ENCODE measurements at places on chromosomes 5 and 9. TPM values are rescaled to one million over a fixed set of nuclear protein-coding genes. Genes with fewer than 3 reads are reported as not detected.

Gene KIF4B
- not detected for polyA plus RNA-seq

Gene TDRD7
- 4.9 TPM for polyA plus RNA-seq

Gene ORM1
- polyA plus RNA-seq, result not detected

Gene EXD3
- polyA plus RNA-seq, result 24.7 TPM

- DNase-seq, result no peak
- no peaks in the 10 kb centered on the region for H3K27me3 ChIP-seq
- no peaks in the 10 kb centered on the region for H3K36me3 ChIP-seq
- no peak overlapping the region for H3K27ac ChIP-seq
Observed at GRCh38 chr5:149916334-149917072, 28.1 kb downstream of the PDE6A start.

Gene ZNF367
- 1.2 TPM for polyA plus RNA-seq

DNA sequence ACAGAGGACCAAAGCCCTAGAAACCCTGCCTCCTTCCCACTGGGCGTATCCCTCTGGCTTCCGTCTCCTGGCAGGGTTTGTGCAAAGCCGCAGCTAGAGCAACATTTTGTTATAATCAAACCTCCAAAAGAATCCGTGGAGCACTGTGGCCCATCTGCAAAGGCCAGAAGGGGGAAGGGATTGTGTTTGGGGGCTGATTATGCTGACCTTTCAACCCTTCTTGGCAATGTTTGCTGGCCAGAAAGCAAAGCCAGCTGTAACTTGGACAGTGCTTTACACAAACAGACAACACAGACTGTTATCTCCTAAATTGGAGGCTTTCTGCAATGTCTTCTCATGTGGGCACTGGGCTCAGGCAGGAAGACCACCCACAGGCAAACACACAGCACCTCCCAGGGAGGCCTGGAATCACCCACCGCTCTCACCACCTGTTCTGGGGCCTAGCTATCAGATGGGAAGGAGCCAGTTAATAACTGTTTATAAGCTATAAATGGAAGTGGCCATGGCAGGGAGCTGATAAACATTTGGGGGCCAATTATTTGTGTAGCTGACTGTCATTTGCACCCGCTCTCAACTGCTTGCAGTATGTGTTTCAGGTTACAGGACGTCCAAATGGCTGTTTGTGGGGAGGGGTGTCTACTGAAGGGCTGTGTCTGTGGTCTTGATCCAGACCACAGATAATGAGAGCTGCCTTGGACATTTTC lies 121.6 kb upstream of the ERCC6L2 start:
- H3K4me1 ChIP-seq, result peaks cover 5% of the 10 kb centered on the region
- H3K27ac ChIP-seq, result no peak overlapping the region
- no peak overlapping the region for H3K4me3 ChIP-seq
- no peaks in the 10 kb centered on the region for H3K27me3 ChIP-seq
- H3K36me3 ChIP-seq, result no peaks in the 10 kb centered on the region
- DNase-seq, result peak; percentile 20

GRCh38 chr5:8598356-8598755 lies 729.4 kb downstream of the MTRR start:
- H3K36me3 ChIP-seq, result no peaks in the 10 kb centered on the region
- H3K27me3 ChIP-seq, result no peaks in the 10 kb centered on the region
- no peaks in the 10 kb centered on the region for H3K4me1 ChIP-seq

- no peaks in the 10 kb centered on the region for H3K4me1 ChIP-seq
- H3K27me3 ChIP-seq, result no peaks in the 10 kb centered on the region
- peaks cover 5% of the 10 kb centered on the region for H3K36me3 ChIP-seq
- H3K4me3 ChIP-seq, result no peak overlapping the region
- H3K27ac ChIP-seq, result no peak overlapping the region
Observed at GRCh38 chr5:34775886-34776285, 63.1 kb upstream of the TTC23L start.

DNA sequence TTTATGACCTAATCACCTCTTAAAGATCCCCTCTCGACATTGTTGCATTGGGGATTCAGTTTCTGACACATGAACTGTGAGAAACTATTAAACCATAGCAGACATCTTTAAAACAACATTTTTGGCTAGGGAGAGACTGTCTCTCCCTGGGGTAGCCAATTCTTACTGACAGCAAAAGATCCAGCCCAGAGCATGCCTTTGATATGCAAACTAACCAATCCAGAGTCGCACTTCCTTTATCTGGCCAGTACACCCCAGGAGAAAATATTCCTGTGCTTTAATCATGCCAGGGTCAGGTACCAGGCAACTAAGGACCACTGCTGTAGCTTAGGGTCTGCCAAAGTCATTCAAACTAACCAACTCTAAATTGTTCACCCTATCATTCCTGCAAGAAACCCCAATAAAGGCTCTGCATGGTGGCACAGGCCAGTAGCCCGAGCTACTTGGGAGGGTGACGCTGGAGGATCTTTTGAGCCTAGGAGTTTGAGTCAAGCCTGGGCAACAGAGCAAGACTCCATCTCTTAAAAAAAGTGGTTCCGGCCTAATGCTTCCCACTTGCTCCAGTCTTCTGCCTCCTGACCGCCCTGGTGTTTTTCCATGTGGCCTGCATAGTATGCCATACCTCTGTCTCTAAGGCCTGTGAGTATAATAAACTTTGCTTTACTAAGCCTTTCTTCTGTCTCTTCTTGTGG lies 62.3 kb upstream of the DAPK1 start:
- H3K4me1 ChIP-seq, result no peaks in the 10 kb centered on the region
- no peak for DNase-seq
- no peaks in the 10 kb centered on the region for H3K36me3 ChIP-seq
- no peak overlapping the region for H3K27ac ChIP-seq
- no peak overlapping the region for H3K4me3 ChIP-seq
- H3K27me3 ChIP-seq, result peaks cover 6% of the 10 kb centered on the region

GRCh38 chr9:93257808-93258331 lies 73.9 kb downstream of the WNK2 start:
- DNase-seq, result no peak
- H3K36me3 ChIP-seq, result no peaks in the 10 kb centered on the region
- H3K4me1 ChIP-seq, result no peaks in the 10 kb centered on the region

Gene RNF208
- 1.7 TPM for polyA plus RNA-seq

Gene MARCHF11
- polyA plus RNA-seq, result not detected

Gene PSAT1
- 15.2 TPM for polyA plus RNA-seq

DNA sequence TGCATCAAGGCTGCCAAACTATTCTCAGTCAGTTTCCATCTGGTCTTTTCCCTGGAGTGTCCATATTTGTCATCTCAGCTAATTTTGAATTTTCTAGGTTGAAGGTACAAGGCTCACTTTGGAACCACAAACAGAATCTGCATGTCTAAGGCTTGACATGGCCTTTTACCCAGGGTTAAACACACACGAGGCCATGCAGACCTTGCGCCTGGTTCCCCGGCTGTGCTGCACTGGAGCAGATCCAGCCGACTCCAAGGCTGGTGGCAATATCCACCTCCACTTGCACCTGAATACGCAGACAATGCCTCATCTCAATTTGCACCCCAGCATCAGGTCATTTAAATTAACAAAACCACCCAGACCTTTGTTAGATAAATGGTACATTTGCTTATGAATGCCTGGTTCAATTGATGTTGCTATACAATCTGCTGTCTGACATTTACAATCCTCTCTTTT lies 276.2 kb downstream of the HSPA4 start:
- H3K27ac ChIP-seq, result no peak overlapping the region

GRCh38 chr9:88390371-88390990 lies 2.2 kb downstream of the SPIN1 start:
- H3K36me3 ChIP-seq, result no peaks in the 10 kb centered on the region
- H3K4me1 ChIP-seq, result peaks cover 16% of the 10 kb centered on the region
- H3K4me3 ChIP-seq, result no peak overlapping the region
- H3K27me3 ChIP-seq, result no peaks in the 10 kb centered on the region
- DNase-seq, result no peak
- no peak overlapping the region for H3K27ac ChIP-seq

DNA sequence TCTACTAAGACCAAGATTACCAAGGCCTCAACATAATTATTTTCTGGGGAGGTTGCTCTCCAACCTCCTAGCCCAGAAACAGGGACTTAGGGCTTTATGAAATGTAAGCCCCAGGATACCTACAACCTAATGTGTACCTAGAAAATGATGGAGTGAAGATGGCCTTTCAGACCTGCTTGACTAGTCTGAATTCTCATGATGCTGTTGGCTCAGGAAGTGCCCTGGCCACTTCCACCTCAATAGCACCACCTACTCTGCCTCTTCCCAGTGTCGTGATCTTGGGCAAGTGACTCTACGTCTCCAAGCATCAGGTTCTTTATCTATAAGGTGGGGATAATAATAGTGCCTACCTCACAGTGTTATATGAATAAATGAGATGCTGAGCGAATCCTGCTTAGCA lies 57.9 kb upstream of the GARNL3 start:
- H3K4me1 ChIP-seq, result no peaks in the 10 kb centered on the region
- H3K36me3 ChIP-seq, result no peaks in the 10 kb centered on the region
- H3K27me3 ChIP-seq, result no peaks in the 10 kb centered on the region
- no peak overlapping the region for H3K4me3 ChIP-seq

- H3K27ac ChIP-seq, result no peak overlapping the region
- no peaks in the 10 kb centered on the region for H3K36me3 ChIP-seq
- no peaks in the 10 kb centered on the region for H3K27me3 ChIP-seq
- peaks cover 11% of the 10 kb centered on the region for H3K4me1 ChIP-seq
- no peak for DNase-seq
- no peak overlapping the region for H3K4me3 ChIP-seq
Observed at GRCh38 chr9:13556656-13557055, 277.2 kb upstream of the MPDZ start.

GRCh38 chr9:101126556-101126955 lies 98.0 kb downstream of the PLPPR1 start:
- H3K36me3 ChIP-seq, result no peaks in the 10 kb centered on the region
- peaks cover 8% of the 10 kb centered on the region for H3K4me1 ChIP-seq
- DNase-seq, result no peak
- H3K4me3 ChIP-seq, result no peak overlapping the region
- H3K27ac ChIP-seq, result no peak overlapping the region

DNA sequence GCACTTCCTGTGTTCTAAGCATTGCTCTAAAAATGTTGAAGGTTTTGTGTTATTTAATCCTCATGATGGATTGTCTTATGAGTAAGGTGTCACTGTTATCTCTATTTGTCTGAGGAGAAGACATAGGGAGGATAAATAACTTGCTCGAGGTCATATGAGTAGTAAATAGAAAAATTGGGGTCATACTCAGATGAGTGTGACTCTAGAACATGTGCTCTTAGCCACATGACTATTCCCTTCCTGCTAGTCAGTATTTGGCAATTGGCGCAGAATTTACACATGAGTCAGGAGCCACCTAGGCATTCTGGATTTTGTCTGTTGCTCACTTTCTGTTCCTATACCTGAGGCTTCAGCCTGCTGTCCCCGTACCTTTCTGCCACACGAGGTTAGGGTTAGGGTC lies 234.6 kb upstream of the CD180 start:
- H3K4me3 ChIP-seq, result no peak overlapping the region
- no peak overlapping the region for H3K27ac ChIP-seq
- no peaks in the 10 kb centered on the region for H3K27me3 ChIP-seq
- no peaks in the 10 kb centered on the region for H3K4me1 ChIP-seq

DNA sequence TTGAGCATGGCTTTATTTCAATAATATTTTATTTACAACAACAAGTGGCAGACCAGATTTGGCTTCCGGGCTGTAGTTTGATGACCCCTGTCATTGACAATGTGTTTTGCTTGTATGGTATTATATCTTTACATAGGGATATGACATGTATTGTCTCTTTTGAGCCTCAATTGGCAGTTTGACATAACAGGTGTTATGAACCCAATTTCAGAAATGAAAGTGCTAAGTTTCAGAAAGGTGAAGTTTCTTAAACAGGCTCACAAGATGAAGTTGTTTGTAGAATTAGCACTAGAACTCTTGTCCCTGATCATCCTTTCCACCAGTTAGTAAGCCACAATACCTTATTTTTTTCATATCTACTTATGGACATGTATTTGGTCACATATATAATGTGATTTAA lies 303.0 kb upstream of the GRIA1 start:
- no peak for DNase-seq
- no peaks in the 10 kb centered on the region for H3K27me3 ChIP-seq

DNA sequence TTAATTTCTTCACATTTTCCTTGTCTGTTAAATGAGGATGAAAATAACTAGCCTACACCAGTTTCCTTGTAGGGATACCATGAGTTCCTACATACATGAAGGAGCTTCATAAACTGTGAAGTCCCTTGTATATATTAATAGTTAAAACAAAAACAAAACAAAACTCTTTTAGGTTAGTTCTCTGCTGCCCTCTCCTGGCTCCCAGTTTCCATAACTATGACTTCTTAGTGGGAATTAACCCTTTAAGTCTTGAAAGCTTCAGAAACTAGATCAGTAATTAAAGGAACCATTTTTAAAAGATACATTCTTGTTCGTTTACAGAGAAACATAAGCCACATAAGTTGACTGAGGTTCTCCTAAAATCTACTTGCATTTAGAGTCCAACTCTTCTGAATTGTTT lies 500.0 kb upstream of the C9orf72 start:
- H3K27me3 ChIP-seq, result no peaks in the 10 kb centered on the region
- peak; percentile 60 for DNase-seq
- no peak overlapping the region for H3K4me3 ChIP-seq
- H3K4me1 ChIP-seq, result no peaks in the 10 kb centered on the region
- H3K27ac ChIP-seq, result no peak overlapping the region

DNA sequence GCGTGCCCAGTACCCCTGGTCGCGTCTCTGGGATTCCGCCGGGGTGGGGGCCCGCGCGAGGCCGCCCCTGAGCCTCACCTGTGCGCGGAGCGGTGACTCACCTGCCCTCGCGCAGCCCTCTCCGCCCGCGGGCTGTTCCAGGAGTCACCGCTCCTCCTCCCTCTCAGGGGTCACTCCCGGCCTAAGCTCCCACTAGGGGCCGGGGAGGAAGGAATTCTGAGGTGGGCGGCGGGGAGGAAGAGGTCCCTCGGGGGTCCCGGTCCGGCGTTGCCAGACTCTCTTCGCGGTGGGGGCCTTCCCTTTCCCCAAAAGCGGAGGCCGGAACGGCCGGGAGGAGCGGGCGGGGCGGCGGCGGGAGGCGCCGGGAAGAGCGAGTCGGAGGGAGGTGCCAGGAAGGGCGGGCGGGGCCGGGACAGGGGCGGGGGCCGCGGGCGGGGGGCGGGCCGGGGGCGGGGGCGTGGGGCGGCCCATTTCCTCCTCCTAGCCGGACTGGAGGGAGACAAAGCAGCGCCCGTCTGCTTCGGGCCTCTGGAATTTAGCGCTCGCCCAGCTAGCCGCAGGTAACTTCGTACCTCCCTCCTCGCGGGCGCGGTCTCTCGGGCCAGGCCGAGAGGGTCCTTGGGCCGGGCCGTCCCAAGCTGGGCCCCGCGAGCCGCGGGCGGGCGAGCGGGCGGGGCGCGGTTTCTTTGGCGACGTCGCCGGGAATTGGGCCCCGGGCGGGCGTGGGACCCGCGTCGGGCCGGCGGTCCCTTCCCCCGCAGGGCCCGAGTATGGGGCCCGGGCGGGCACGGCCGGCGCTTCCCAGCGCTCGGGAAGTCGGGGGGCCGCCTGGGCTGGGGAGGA lies at the start of gene CTNNA1:
Gene CTNNA1, plus strand, starts transcription at position 475 of the 843 bp plus-strand sequence. CDS start 28,500 bp downstream, outside the sequence.
- H3K27ac ChIP-seq, result peak within 1 kb of the TSS; percentile 97
- H3K4me3 ChIP-seq, result peak within 1 kb of the TSS; percentile 72
- H3K36me3 ChIP-seq, result no peaks in the 10 kb centered on the region
- H3K27me3 ChIP-seq, result no peaks in the 10 kb centered on the region
- peaks cover 14% of the 10 kb centered on the region for H3K4me1 ChIP-seq
- peak; percentile 61 for DNase-seq
